ENCODE measurements at places on chromosomes 6 and 20.
A peak's percentile ranks its signal among the peaks of the same experiment; 100 is the strongest.

DNA sequence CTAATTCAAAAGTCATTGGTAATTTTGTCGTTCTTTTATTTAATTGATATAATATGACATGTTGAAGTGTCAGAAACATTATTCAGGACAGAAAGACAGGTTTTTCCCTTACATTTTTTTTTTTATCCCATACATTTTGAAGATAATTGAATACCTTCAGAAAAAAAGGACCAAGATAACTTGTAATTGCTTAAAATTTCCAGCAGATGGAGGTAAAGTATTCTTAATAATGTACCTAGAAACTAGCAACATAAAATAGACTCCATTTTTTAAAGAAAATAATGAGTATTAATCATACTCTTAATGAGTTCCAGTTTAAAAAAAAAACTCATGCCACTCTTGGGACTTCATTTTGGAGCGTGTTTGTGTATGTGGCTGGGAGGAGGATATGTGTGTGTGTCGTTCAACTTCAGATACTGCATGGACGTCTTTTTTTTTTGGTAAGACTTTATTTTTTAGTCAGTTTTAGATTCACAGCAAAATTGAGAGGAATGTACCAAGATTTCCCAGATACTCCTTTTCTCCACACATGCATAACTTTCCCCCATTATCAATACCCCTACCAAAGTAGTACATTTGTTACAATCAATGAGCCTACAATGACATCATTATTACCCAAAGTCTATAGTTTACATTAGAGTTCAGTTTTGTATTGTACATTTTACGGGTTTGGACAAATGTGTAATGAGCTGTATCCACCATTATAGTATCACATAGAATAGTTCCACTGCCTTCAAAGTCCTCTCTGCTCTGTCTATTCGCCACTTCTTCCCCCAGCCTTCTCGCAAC, 79.4 kb downstream of the ROS1 start:
- DNase-seq = no peak

DNA sequence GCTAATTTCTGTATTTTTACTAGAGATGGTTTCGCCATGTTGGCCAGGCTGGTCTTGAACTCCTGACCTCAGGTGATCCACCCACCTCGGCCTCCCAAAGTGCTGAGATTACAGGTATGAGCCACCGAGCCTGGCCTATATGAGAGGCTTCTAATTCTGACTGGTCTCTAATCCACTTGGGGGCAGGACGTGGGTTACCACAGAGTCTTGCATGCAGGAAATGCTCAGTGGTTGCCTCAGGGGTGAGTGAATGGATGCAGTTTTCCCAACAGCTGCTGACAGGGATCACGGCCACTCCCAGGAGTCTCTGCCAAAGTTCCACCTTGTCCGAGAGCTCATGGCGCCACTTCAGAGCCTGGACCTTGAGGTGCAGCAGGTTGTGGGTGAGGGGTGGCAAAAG, 6.4 kb upstream of the FANCE start:
- no peak for DNase-seq

GRCh38 chr20:14707026-14707680, 369.7 kb upstream of the FLRT3 start:
- no peak for DNase-seq

GRCh38 chr20:62454904-62455636, 20.7 kb downstream of the GATA5 start:
- DNase-seq = no peak

DNA sequence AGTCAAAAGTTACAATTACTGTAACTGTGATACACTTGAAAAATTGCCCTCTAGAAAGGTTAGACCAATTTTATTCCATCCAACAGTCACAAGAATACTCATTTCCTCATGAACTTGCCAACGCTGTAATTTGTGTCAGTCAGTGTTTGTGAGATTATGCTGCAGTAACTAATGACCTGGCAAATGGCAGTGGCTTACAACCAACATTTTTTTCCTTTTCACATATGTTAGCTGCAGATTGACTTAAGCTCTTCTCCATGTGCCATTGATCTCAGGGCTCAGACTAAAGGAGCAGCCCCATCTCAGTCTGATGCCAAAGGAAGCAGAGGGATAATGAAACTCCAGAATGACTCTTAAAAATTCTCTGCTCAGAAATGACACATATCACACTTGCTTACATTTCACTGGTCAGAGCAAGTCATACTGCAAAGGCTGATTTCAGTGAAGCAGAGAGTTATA, 92.3 kb upstream of the ELOVL5 start:
- no peak for DNase-seq

- DNase-seq = no peak
These were observed 123.9 kb downstream of the MAP3K4 start for GRCh38 chr6:161115468-161115867.

- DNase-seq = no peak
These were observed 541.0 kb upstream of the SPTLC3 start for GRCh38 chr20:12467758-12468157.

DNA sequence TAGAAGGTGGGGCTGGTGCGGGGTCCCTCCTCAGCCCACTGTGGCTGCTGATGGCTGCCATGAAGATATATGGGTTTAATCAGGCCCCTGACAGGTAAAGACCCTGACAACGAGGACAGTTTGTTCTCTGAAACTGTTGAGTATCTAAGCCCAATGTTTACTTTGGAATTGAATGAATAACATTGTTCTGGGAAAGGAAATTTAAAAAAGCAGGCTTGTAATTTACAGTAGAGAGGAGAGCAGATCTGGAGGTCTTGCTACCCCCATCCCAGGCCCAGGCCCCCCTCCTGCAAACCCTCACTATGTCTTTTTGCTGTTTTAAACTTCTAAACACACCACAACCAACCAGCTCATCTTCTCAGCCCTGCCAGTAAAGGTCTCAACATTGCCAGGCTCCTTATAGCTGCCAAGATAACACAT, 171.3 kb downstream of the CDC5L start:
- DNase-seq = no peak

DNA sequence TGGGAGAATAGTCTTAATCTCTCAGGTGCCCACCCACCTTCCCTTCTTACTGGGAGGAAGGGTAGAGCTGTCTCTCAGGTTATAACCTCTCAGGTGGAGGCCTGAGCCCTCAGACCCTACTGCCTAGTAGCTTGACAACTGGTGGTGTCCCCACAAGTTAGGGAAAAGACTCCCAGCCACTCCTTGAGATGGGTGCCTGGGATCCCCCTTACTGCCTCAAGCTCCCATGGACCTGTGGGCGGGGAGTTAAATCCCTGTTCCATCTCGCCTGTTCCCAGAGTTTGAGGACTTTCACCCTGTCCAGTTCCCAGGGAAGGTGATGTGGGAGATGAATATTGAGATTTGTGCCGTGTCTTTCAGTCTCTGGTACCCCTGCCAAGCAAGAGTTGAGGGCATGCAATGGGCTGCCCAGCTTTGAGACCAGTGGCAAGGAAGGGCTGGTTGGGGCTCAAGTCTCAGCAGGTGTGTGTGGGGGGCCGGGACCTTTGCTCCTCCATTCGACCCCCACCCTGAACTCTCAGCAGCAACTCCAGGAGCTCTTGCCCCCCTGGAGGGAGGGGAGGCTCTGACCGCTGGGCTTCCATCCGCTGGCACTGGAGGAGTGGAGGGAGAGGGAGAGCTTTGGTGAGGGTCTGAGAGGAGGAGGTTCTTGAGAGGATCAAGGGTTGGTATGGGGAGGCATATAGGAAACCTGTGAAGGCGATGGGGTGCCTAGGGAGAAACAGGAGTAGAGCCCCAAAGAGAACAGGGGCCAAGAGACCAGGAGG, 1.1 kb upstream of the PBX2 start:
- no peak for DNase-seq

DNA sequence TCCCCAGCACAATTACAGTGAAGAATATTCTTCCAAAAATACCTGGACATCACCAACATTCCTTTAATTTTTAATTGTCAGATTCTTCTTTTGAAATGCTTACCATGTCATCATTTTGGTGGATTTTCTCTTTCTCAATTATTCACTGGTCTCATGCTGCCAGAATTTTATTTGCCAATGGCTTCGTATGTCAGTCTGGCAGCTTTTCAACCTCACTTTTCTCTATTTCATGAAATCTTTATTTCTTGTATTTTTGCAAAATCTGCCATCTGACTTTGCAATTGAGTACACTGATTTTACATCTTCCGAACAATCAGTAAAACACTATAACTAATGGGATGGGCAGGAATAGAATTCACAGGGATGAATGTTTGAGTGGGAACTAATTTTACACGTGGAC, 84.1 kb downstream of the BTBD9 start:
- no peak for DNase-seq

DNA sequence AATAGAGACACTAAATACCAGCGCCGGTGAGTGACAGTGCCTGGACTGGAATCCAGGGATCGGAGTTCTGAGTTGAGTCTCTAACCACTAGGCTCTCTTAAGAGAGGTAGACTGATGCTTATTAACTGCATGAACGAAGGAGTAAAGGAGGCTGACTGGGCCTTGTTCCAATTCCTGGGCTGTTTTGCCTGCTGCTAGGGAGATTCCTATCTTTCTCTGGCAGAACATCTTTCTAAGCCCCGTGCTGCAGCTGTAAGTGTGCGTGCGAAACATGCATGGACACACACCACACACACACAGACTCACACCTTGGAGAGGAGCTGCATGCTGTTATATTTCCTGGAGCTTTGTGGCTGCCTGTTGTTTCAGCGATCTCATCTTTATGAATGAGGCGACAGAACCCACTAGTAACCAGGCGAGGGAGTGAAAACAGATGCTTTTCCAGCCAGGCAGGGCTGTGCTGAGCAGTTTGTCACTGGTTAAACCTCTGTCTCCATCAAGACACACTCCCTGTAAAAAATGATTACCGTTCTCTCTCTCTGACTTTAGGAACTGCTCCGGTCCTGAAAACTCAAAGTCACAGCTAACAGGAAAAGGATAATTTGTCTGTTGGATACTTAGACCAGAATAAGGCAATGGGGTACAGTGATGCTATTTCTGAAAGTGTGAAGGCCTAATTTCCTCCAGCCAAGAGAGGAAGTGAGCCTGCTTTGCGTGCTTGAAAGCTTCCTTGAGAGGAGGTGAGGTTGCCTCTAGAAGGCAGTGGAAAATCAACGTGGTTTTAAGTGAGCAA, 157.4 kb upstream of the ZNF217 start:
- DNase-seq = no peak

DNA sequence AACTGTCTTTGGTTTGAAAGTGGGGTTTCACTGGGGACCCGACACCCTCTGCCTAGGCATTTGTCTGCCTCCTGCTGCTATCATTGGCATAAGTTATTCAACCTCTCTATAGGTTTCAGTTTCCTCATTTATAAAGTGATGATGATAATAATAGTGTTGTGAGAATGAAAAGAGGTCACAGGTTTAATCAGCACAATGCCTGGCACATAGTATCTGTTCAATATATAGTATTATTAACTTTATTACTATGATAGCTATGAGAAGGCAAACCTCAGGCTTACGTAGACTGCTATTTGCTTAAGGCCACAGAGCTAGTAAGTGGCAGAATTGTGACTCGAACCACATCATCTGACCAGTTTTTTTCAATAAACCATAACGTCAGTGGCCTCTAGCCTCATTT, 256.8 kb downstream of the CDKAL1 start:
- DNase-seq = no peak

- no peak for DNase-seq
These were observed 20.7 kb upstream of the RREB1 start for GRCh38 chr6:7087066-7087465.

DNA sequence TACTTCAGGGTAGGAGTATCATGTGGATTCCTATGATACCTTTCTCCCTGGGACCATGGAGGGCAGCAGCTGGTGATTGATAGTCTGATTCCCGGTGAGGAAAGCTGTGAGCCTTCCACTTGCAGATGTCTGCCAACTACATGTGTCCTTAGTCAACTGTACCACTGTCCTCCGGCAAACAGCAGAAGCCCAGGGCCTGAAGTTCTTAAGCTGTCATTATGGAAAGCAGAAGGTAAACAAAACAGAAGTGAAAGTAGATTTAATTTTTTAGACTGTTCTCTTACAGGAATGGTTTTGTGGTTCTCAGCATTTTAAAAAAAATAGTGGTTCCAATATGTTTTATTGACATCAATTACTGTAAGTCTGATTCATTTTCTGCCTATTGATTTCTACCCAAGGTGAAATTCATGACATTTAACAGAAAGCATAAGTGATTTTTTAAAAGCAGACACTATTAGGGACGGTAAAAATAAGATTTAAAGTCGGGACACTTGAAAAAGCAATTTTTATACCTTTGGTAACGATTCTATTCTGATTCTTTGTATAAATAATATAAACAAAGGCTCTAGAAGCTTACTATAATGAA, 36.6 kb downstream of the PTPN1 start:
- DNase-seq = no peak

GRCh38 chr20:25865715-25866656, 169.3 kb upstream of the ZNF337 start:
- peak; percentile 61 for DNase-seq

DNA sequence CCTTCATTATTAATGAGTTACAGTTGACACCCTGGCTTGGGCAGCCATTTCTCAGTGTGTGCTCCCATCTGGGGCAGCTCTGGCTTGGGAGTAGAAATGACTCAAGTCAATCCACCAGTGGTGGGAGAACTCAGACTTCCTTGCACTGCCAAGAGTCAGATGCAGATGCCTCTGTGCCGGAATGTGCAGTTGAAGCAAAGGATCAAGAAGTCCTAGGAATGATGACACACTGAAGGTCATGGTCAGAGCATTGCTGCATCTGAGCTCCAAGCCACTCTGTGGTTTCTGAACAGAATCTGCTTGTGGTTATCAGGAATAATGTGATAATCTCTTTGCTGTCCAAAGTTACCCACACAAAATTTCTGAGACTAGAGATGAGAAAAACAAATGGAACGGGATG, 19.5 kb upstream of the PAX1 start:
- no peak for DNase-seq

- DNase-seq = peak; percentile 28
These were observed 47.2 kb downstream of the FOXF2 start for GRCh38 chr6:1436334-1437306.

DNA sequence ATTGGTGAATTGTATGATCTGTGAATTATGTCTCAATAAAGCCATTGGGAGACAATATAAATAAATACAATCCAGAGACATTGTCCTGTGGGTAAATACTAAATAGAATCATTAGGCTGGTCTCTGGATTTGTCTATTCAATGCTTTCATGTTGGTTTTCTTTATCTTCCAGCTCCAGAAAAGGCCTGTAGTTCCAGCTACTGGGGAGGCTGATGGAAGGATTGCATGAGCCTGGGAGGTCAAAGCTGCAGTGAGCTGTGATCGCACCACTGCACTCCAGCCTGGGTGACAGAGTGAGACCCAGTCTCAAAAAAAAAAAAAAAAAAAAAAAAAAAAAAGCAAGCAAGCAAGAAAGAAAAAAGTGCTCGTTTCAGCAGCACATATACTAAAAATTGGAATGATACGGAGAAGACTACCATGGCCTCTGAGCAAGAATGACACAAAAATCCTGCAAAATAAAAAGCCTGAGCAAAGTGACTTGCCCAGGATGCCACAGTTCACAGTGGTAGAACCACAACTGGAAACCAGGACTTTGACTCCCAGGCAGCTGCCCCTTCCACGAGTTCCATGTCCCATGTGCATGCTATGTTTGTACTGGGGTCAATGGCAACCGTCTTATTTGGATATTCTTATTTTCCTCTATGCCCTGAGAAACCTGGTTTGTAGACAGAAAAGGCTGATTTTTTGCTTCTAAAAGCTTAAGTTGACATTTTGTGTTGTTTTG, 33.6 kb upstream of the GMPR start:
- no peak for DNase-seq

- DNase-seq = no peak
These were observed 129.9 kb downstream of the LRFN2 start for GRCh38 chr6:40457261-40457660.

- no peak for DNase-seq
These were observed 71.4 kb upstream of the MLN start for GRCh38 chr6:33875141-33875581.

- DNase-seq = no peak
These were observed 93.7 kb downstream of the MTHFD1L start for GRCh38 chr6:150959166-150959565.

GRCh38 chr6:33112148-33112547, 36.4 kb downstream of the HLA-DPB1 start:
- no peak for DNase-seq

Measured in activated T-cell treated with anti-CD3 and anti-CD28 coated beads for 1 hour (primary cell).